ENCODE measurements at places on chromosomes 12 and 14.

GRCh38 chr12:80313209-80313608, 130.8 kb upstream of the PTPRQ start:
- DNase-seq: no peak

GRCh38 chr12:92601176-92601575, 101.6 kb upstream of the PLEKHG7 start:
- no peak for DNase-seq

GRCh38 chr14:39180553-39180952, 5.5 kb downstream of the PNN start:
- DNase-seq: no peak

DNA sequence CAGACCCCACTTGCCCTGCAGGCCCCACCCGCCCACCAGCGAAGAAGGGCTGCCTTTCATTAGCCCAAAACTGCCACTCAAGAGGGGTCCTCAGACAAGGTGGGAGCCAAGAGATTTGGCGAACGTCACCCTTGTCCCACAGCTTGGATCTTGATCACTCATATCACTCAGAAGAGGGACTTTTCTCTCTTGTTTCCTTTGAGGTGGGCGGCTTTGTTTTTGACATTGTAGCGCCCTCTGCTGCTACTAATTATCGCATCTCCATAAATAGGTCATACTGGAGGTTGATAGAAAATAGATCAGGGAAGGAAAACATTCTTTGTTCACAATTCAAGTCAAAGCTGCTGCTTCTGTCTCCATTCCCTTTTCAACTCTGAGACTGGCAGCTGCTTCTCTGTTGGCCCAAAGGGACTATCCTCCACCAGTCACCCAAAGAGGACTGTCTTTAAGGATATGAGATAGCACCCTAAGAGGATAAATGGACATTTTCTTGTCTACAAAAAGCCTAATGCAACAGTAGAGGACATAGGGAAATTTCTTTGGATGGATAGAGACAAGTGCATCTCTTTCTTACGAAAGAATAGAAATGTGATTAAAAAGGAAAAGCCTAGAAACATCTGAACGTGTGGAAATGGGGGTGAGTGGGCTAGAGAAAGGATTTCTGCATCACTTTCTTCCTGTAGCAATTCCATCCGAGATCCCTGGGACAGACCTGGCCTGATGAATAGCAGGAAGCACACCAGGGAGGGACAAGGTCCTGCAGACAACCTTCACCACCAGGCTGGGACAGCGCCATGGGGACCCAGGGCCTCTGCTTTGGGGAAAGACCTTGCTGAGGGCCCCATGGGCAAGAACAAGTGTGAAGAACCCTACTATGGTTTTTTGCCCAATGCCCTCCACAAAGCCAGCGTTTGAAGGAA, 115.8 kb downstream of the DAD1 start:
- DNase-seq: no peak

- DNase-seq: no peak
Observed at GRCh38 chr12:45298721-45299692, 83.1 kb downstream of the ANO6 start.

GRCh38 chr12:47218191-47218654, 138.5 kb upstream of the AMIGO2 start:
- no peak for DNase-seq

- DNase-seq: no peak
Observed at GRCh38 chr12:14775636-14775980, 27.7 kb downstream of the WBP11 start.

- DNase-seq: no peak
Observed at GRCh38 chr12:20150835-20151422, 217.4 kb upstream of the PDE3A start.

DNA sequence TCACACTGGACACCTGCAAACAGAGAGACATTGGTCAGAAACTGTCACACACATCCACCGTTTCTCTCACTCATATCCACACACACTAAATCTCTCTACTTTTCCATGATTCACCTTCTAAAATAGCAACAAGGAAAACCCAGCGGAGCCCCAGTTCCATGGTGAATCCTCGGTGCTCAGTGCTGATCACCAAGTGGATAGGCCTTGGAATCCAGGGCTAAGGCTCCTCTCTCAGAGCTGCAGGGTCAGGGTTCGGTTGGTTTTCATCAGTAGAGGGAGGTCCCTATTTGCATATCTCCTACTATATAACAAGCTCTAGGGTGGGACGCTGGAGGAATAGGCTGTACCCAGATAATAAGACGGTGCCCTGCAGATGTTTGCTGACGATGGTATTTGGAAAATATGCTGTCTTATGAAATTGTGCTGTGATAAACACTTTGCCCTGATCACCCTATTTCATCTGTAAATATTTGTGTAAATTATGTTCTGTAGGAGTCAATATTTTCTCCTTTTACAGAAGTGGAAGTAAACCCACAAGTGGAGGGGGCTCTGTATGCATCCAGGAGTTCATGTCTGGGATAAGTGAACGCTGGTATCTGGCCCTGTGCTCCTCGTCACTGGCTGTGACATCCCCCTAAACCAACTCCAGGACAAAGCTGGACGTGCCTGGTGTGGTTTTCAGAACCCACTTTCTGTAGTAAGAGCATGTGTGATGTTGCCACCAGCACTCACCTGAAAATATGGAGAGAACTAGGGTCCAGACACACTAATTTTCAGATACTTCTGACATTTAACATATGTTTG, 709.2 kb downstream of the TMEM121 start:
- no peak for DNase-seq

GRCh38 chr14:104725772-104726548, 1.9 kb downstream of the ADSS1 start:
- DNase-seq: no peak

GRCh38 chr14:39880106-39880695, 448.0 kb upstream of the FBXO33 start:
- DNase-seq: no peak

DNA sequence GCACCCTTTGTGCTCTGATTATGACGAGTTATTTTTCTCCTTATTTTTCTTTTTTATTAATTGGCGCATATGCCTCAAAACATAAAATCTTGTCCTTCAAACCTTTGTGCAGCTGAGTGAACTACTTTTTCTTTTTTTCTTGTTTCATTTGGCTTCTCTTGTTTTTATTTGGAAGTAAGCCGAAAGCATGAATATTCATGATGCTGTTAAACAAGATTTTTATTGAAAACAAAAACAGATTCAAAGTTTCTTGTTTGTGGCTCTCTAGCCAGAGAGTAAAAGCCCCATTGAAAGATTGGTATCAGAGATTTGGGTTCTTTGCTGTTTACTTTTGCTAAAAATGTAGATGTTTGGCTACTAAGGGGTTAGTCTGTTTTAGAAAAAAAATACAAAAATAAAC, 183.8 kb downstream of the TMEM132C start:
- DNase-seq: no peak

DNA sequence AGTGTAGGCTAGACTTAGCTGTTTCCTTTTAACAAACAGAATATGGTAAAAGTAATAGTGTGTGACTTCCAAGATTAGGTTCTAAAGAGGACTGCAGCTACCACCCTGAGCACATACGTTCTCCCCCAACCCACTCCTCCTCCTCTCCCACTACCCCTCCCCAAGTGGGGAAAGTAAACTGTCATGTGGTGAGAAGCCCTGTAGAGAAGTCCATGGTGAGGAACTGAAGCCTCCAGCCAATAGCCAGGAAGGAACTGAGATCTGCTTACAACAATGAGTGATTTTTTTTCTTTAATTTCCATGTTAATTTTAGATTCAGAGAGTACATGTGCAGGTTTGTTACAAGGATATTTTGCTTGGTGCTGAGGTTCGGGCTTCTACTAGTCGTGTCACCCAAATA, 57.0 kb upstream of the EGLN3 start:
- no peak for DNase-seq

GRCh38 chr14:39665075-39665475, 232.8 kb upstream of the FBXO33 start:
- no peak for DNase-seq

- DNase-seq: no peak
Observed at GRCh38 chr14:100892496-100893227, 10.9 kb downstream of the RTL1 start.

DNA sequence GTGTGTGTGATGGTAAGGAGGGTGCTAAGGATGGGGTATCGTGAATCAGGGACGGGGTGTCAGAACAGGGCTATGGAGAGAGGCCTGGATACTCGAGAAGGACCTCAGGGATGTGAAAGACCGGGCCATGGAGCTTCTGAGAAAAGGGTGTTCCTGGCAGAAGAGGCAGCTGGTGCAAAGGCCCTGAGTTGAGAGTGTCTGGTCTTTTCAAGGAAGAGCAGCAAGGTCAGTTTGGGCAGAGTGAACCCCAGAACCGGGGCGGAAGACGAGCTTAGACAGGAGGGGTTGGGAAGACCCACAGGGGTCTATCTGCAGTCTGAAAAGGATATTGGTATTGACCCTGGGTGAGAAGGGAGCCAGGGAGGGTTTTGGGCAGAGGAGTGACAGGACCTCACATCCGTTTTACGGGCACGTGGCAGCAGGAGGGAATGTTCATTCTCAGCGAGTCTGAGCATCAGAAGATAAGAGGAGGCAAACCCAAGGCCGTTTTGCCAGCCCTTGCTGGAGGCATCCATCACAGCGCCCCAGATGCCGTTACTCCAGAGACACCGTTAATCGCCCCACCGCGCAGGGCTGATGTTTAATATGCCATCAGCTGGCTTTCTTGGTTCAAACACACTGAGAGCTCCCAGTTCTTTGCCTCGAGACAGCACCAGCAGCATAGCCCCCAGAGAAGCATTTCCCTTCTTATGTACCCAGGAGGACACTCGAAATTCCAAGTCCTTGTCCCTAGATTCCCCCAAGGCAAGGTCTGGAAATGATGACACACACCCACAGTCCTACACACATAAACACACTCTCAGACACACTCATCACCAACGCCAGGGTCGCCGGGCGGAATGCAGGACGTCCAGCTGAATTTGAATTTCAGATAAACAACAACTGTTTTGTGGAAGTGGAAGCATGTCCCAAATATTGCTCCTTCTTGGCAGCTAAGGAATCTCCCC, 41.4 kb upstream of the EML1 start:
- no peak for DNase-seq

- no peak for DNase-seq
Observed at GRCh38 chr14:34063470-34064164, 112.7 kb upstream of the EGLN3 start.

DNA sequence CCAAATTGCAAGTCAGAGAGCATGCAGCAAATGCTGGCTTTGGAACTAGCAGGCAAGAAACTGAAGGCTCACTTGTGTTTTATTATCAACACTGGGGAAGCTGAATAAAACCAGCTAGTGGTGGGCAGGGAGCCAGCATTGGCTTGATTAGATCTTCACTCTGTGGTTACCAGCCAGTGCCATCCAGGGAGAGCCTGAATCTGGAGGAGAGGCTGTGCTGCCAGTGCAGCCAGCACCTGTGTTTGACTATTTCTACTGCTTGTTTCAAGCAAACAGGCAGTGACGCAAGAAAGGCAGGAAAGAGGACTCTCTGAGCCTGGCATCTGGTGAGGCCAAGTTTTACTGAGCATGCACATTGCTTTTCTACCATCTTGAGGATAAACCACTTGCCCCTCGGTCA, 247.0 kb downstream of the PHLDA1 start:
- no peak for DNase-seq

GRCh38 chr12:6394398-6394797, 10.4 kb downstream of the LTBR start:
- no peak for DNase-seq

DNA sequence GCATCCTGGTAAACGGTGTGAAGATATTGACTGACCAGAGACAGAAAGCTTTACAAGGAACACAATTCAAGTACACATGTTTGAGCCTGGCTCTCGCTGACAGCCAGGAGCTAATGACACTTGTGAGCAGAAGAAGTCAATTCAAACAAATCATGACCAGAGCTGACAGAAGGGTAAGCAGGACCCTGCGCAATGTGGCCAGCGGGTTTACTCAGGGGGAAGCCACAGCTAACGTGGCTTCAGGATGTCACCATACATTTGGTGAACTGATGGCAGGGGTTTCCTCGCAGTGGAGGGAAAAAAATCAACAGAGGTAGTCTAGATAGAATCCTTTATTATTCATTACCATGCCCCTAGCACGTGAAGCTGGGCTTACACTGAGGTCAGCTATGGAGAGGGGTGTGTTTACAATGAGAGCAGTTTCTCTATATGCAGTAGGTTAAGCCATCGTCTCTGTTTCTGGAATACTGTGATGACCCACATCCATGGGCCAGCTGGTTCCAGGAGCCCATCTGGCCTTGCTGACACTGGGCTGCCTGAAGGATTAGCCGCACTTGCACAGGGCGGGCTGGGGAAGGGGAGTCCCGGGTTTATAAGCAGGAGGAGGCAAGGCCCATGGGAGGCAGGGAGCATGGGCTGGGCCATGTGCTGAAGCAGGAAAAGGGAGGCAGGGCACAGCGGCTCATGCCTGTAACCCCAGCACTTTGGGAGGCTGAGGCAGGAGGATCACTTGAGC, 198.2 kb upstream of the PRMT8 start:
- DNase-seq: no peak

GRCh38 chr14:54554401-54554800, 12.5 kb upstream of the SAMD4A start:
- no peak for DNase-seq

GRCh38 chr14:90159146-90159545, 97.2 kb upstream of the PSMC1 start:
- DNase-seq: no peak
